ENCODE measurements at places on chromosomes 3 and 15.

DNA sequence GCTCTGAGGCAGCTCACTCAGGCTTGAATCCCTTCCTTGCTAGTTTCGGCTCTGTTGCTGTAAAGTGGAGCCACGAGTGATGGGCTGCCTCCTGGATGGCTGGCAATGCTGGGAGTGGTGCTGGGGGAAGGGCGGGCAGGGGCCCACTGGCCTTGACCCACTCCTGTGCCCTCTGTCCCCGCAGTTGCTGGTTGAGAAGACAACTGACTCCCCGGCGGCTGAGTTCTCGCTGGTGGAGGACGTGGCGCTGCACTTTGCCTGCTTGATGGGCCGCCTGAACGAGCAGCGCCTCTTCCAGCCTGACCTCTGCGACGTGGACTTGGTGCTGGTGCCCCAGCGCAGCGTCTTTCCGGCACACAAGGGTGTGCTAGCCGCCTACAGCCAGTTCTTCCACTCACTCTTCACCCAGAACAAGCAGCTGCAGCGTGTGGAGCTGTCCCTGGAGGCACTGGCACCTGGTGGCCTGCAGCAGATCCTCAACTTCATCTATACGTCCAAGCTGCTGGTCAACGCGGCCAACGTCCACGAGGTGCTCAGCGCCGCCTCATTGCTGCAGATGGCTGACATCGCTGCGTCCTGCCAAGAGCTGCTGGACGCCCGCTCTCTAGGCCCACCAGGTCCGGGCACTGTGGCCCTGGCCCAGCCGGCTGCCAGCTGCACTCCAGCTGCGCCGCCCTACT, 4.7 kb downstream of the ZBTB47 start:
- DNase-seq = no peak

- no peak for DNase-seq
Observed at GRCh38 chr3:197343656-197344408, 45.4 kb upstream of the DLG1 start.

DNA sequence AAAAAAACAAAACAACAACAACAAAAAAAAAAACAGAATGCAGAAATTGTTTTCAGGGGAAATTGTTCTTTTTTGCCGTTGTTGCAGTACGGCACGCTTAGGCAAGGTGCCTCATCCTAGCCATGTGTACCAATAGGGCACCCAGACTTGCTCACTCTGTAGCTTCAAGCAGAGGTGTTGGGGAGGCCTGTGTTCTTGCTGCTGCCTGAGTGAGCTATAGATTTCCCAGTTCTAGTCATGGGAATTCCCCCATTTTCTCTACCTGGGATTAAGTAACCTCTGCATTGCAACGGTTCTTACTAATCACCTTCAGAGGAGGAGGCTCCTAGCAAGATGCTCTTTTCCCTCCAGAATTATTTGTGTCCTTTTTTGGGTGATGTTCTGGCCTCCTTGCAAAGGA, 12.9 kb upstream of the PARL start:
- DNase-seq = no peak

- no peak for DNase-seq
Observed at GRCh38 chr15:56786966-56787365, 53.7 kb upstream of the ZNF280D start.

GRCh38 chr15:61295239-61295638, 66.1 kb upstream of the RORA start:
- DNase-seq = no peak

- no peak for DNase-seq
Observed at GRCh38 chr15:39596358-39597051, 15.6 kb downstream of the THBS1 start.

DNA sequence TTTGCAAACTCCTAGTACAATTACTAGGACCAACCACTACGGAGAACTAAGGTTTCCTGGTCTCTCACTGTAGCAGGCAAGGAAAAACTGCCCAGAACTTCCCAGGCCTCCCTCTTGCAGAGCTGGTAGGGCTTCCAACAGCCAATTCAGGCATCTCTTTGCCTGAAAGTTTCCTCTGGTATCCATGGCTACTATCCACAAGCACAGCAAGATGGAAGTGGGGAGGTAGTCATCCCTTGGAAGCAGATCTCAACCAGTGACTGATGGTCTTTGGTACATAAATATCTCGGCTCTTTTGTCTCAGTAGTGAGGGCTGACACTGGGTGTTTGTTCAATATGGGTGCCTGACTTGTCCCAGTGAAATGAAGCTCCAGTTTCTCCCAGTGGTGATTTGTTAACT, 201.3 kb upstream of the MRPL3 start:
- DNase-seq = no peak

DNA sequence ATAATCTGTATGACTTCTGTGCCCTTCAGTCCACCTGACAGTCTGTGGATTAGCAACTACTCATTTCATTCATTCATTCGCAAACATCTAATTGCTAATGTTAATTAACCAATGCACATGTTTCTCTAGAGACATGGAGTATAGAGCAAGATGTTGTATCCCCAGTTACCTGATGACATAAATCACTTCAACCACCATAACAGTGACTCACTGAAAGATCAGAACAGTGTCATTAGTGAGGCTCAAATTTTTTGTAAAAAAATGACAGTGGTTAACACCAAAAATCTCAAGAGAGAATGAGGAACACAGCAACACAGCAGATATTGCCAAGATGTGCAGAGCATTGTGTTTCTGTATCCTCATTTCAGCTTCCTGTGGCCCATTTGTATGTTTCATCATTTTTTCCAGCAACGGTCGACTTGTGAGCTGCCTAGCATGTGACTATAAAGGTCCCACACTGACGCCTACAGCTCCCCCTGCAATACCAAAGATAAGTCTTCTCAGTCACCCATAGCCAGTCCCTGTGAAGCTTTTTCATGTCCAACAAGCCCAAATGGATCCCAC, 3.7 kb upstream of the PLD1 start:
- no peak for DNase-seq

GRCh38 chr15:89754361-89755154, 3.5 kb upstream of the MESP1 start:
- no peak for DNase-seq

DNA sequence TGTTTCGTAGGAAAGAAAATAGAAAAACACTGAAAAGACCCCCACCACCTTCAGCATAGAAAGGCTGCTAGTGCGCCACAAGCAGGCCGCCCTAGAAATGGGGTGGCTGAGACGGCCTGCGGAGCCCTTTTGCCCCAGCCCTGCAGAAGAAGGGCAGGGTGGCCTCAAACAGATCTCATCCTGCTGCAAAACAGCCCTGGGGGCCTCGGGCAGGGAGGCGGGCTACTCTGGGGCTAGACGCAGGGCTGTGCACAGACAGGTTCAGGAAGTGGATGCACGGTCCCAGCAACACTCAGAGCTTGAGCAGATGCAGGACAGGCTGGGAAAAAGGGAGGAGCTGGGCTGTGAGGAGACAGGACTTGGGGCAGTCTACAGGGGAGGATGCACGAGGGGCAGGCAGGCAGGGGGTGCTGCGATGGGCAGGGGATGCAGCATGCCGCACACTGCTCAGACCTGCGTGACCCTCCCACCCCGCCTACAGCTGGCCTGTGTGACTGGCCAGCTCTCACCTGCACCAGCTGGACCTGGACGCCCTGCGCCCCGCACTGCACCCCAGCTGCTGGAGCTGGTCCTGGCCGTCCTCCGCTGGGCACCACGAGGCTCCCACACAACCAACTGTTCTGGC, 34.3 kb downstream of the ZXDC start:
- no peak for DNase-seq

GRCh38 chr3:17057321-17057720, 172.6 kb downstream of the PLCL2 start:
- DNase-seq = no peak

Measured in SHP77 treated with DMSO at 0.1 percent for 48 hours (cell line).